Neural crest cell (in vitro differentiated cells): ENCODE measurements at places on chromosomes 7 and 10. TPM values are rescaled to one million over a fixed set of nuclear protein-coding genes. Genes with fewer than 3 reads are reported as not detected.

DNA sequence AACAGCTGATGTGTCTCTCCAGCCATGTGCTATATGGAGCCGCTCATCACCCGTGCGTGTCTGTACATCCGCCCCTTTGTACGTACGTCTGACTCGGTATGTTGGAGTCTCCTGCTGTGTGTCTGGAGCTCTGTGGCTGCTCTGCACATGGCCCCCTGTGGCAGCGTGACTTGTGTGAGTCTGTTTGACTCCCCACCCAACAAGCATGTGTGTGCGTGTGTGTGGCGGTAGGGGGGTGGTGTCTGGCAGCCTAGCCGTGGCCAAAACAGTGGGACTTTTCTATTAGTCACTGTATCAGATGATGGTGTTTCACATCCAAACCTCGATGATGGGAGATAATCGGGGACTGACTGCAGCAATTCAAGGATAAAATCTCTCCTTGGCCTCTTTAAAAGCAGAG is 94.1 kb downstream of the COL13A1 start:
- peaks cover 35% of the 10 kb centered on the region for H3K4me1 ChIP-seq
- no peak for DNase-seq
- H3K36me3 ChIP-seq: no peaks in the 10 kb centered on the region
- no peak overlapping the region for H3K4me3 ChIP-seq

The CNTNAP2 gene
- 9.3 and 12.9 TPM in 2 replicates for total RNA-seq

DNA sequence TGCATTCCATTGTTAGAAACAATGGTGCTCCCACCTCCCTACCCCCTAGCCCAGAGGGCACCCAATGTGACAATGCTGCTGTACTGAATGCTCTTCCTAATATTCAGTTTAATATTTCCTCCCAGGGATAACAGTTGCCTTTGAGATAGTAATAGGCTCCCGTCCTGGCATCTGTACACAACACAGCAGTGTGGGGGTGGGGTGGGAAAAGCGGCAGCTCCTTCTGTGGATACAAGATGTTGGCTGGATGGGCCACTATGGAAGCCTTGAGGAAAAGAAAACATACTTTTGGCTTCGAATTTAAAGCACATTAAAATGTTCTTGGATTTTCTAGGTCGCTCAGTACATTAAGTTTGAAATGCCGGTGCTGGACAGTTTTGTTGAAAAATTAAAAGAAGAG is 9.2 kb upstream of the ZNF22 start:
- no peak overlapping the region for H3K4me3 ChIP-seq
- H3K4me1 ChIP-seq: peaks cover 23% of the 10 kb centered on the region
- H3K36me3 ChIP-seq: peaks cover 3% of the 10 kb centered on the region
- no peak for DNase-seq
- H3K27ac ChIP-seq: no peak overlapping the region

- no peak for DNase-seq
- no peaks in the 10 kb centered on the region for H3K4me1 ChIP-seq
- no peak overlapping the region for H3K4me3 ChIP-seq
- no peak overlapping the region for H3K27ac ChIP-seq
Observed at GRCh38 chr7:46725136-46725535, 804.1 kb upstream of the IGFBP3 start.

The ITIH5 gene
- total RNA-seq: not detected in 2 replicates

DNA sequence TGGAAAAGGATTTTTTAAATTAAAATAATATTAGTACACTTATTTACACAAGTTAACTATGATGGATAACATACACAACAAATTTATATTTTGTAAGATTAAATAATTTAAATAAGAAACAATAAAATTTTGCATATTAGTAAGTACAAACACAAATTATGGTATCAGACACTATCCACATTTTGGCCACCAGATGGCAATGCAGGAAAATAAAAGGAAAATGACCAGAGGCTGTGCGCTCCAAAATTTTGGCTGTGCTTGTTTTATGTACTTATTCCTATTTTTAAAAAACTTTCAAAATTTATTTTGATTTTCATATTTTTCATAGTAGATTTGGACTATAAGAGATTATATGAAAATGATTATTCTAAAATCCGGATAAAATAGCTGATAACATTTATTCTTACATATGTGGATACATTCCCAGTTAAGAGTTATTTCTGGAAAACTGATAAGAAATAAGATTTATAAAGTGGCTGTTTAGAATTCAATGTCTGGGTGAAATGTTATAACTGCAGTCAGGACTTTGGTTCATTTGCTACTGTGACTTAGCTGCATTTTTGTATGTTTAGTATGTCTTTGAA is 274.7 kb upstream of the HGF start:
- H3K4me1 ChIP-seq: peaks cover 13% of the 10 kb centered on the region
- no peak overlapping the region for H3K27ac ChIP-seq
- DNase-seq: peak; percentile 35
- no peaks in the 10 kb centered on the region for H3K36me3 ChIP-seq

The CLCN1 gene
- total RNA-seq: 0.09 TPM in 1 of 2 replicates, not detected in the other

GRCh38 chr7:1367501-1368183 is 91.6 kb downstream of the MICALL2 start:
- no peaks in the 10 kb centered on the region for H3K4me1 ChIP-seq
- H3K4me3 ChIP-seq: no peak overlapping the region
- H3K36me3 ChIP-seq: no peaks in the 10 kb centered on the region
- no peak overlapping the region for H3K27ac ChIP-seq

DNA sequence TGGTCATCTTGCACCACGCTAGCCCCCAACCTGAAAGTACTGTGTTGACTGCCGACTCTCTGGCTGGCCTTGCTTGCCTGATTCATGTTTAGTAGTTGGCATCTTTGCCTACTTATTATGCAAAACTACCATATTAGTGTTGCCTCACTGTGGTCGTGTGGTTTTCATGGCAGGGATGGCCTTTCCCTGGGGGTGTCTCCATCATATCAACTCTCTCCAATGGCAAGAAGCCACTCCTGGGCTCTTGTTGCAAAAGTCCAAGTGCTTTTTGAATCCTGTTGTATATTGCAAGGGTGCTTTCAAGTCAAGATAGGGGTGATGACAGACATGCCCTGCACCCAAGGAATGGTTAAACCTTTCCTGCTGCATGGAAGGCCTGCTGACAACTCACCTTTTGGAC is 39.4 kb downstream of the ABLIM1 start:
- peaks cover 2% of the 10 kb centered on the region for H3K4me1 ChIP-seq
- no peak overlapping the region for H3K4me3 ChIP-seq
- H3K27ac ChIP-seq: no peak overlapping the region
- no peaks in the 10 kb centered on the region for H3K27me3 ChIP-seq
- DNase-seq: no peak
- no peaks in the 10 kb centered on the region for H3K36me3 ChIP-seq

The OR2A5 gene
- not detected in 2 replicates for total RNA-seq

The TMEM213 gene
- total RNA-seq: not detected in 2 replicates

- peak overlapping the region; percentile 89 for H3K27ac ChIP-seq
- H3K4me3 ChIP-seq: peak overlapping the region; percentile 55
- no peaks in the 10 kb centered on the region for H3K36me3 ChIP-seq
- no peaks in the 10 kb centered on the region for H3K27me3 ChIP-seq
- H3K4me1 ChIP-seq: peaks cover 67% of the 10 kb centered on the region
- DNase-seq: no peak
Observed at GRCh38 chr7:28984631-28985030, 26.5 kb upstream of the TRIL start.

The PPP1R9A gene
- total RNA-seq: 21.2 and 22.7 TPM in 2 replicates

- no peaks in the 10 kb centered on the region for H3K4me1 ChIP-seq
- DNase-seq: no peak
- no peaks in the 10 kb centered on the region for H3K27me3 ChIP-seq
- H3K36me3 ChIP-seq: peaks cover 10% of the 10 kb centered on the region
Observed at GRCh38 chr7:124532166-124532565, 233.4 kb downstream of the GPR37 start.

- H3K36me3 ChIP-seq: peaks cover 4% of the 10 kb centered on the region
- DNase-seq: no peak
- no peak overlapping the region for H3K27ac ChIP-seq
- H3K4me3 ChIP-seq: no peak overlapping the region
- H3K27me3 ChIP-seq: no peaks in the 10 kb centered on the region
Observed at GRCh38 chr7:22793593-22794462, 28.8 kb downstream of the TOMM7 start.

- no peak overlapping the region for H3K4me3 ChIP-seq
- no peaks in the 10 kb centered on the region for H3K27me3 ChIP-seq
Observed at GRCh38 chr7:75795831-75796285, 17.7 kb downstream of the CCL24 start.

The VSTM4 gene
- total RNA-seq: 2.2 and 2.3 TPM in 2 replicates

GRCh38 chr7:81333004-81333403 is 414.2 kb upstream of the SEMA3C start:
- no peak for DNase-seq
- no peaks in the 10 kb centered on the region for H3K4me1 ChIP-seq
- H3K27me3 ChIP-seq: no peaks in the 10 kb centered on the region

The CYP2C19 gene
- total RNA-seq: not detected in 2 replicates

DNA sequence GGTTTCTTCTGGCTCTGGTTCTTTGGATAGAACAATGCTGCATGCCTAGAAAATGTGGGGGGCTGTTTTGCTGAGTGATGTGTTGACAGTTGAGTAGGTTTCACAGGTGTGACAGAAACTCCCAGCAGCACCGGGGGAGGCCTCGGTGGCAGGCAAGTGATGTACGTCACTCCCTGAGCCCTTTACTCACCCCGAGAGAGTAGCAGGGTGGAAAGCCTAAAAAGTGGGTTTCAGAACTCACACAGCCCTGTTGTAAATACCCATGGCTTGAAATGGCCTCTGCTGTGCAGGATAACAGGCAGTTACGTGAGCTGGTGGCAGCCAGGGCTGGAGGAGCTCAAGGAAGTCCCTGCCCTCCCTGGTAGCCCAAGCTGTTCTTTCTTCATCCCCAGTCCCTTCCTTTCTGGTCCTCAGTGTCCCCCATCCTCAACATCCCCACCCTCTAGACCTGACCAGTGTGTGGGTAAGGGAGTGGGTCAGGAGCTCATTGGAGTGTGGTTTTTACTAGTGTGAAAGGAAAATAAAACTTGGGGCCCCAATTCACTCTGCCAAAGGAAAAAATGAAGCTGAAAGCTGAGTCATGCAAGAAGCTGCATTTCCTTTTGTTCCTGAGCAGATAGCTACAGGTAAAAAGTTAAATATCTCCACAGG is 258.1 kb downstream of the STK31 start:
- H3K4me1 ChIP-seq: peaks cover 16% of the 10 kb centered on the region
- H3K27ac ChIP-seq: no peak overlapping the region
- no peaks in the 10 kb centered on the region for H3K27me3 ChIP-seq

The GJD4 gene
- not detected in 2 replicates for total RNA-seq

GRCh38 chr10:100020142-100020885 is 10.6 kb upstream of the DNMBP start:
- H3K27ac ChIP-seq: no peak overlapping the region
- DNase-seq: no peak
- no peaks in the 10 kb centered on the region for H3K27me3 ChIP-seq
- peaks cover 11% of the 10 kb centered on the region for H3K4me1 ChIP-seq
- no peak overlapping the region for H3K4me3 ChIP-seq

DNA sequence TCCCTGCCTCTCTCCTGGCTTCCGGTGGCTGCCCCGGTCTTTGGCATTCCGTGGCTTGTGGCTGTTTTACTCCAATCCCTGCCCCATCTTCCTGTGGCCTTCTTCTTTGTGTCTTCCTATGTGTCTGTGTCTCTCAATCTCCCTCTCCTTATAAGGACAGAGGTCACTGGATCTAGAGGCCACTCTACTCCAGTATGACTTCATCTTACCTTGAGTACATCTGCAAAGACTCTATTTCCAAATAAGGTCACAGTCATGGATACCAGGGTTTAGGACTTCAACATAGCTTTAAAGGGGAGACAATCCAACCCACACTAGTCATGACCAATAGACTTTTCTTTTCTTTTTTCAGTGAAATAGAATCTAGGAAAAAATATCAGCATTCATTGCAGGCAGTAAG is 153.3 kb upstream of the INSYN2A start:
- peaks cover 2% of the 10 kb centered on the region for H3K36me3 ChIP-seq
- no peaks in the 10 kb centered on the region for H3K4me1 ChIP-seq
- no peak overlapping the region for H3K27ac ChIP-seq
- no peaks in the 10 kb centered on the region for H3K27me3 ChIP-seq
- DNase-seq: no peak

DNA sequence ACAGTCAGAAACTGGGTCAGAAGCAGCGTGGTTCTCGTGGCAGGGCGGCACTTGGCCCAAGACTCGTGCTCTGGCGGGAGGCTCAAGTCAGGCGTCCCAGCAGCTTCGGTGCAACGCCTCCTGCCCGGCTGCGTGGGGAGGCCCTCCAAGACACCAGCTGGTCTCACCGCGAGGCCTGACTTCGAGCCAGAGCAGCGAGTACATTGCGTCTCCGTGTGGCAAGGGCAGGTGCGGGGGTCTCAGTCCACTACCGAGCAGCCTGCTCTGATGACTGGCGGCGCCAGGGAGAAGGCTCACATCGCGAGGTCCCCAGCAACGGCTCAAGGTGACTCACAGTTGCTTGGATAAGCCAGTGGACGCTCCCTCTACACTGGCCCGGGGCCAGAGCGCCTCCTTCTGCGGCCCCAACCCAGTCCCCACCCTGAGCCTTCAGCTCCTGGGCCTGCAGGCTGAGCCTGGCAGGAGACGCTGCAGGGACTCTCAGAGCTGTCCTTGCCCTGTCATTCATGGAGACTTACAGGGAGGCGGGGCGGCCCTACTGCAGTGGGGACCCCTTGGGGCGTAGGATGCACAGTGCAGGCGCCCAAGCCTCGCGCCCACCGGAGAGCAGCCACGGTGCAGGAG is 41.9 kb upstream of the PRKAR1B start:
- no peaks in the 10 kb centered on the region for H3K27me3 ChIP-seq
- H3K4me1 ChIP-seq: no peaks in the 10 kb centered on the region
- no peak overlapping the region for H3K4me3 ChIP-seq
- no peak overlapping the region for H3K27ac ChIP-seq
- H3K36me3 ChIP-seq: peaks cover 21% of the 10 kb centered on the region

DNA sequence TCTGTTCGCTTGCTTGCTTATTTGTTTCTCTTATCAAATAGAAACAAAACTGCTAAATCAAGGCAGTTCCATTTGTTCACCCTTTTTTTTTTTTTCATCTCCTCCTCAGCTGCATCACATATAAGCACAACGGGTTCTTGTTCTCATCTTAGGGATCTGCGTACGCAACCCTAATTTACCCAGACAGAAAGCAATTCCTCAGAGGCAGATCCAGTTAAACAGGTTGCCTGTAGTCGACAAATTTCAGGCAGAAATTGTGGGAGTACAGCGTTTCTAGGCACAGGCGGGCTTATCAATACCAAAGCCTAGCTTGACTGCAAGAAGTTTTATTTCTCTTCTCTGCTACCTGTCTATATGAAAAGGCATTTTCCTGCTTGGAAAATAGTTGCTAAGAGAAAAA is 565.4 kb downstream of the NXPH1 start:
- no peak for DNase-seq
- H3K36me3 ChIP-seq: no peaks in the 10 kb centered on the region
- H3K4me1 ChIP-seq: no peaks in the 10 kb centered on the region
- no peaks in the 10 kb centered on the region for H3K27me3 ChIP-seq

The HK1 gene
- total RNA-seq: 88.8 and 93.2 TPM in 2 replicates

DNA sequence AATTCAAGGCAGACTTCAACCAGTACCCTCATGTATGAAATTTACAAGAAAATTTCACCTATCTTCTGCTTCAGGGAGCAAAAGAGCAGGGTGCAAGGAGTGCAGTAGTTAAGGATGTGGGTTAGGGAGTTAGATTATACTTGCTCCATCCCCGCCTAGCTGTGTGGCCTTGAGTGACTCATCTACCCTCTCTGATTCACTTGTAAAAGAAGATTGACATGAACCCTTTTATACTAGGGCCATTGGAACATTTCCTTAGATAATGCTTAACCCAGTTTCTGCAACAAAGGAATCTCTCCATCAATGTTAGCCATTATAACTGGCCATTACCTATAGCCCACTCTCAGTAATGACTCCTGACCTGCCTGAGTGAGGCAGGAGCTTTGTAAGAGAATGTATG is 10.2 kb upstream of the HSPA12A start:
- H3K27ac ChIP-seq: no peak overlapping the region
- no peaks in the 10 kb centered on the region for H3K36me3 ChIP-seq

GRCh38 chr7:46652317-46652716 is 731.2 kb upstream of the IGFBP3 start:
- no peaks in the 10 kb centered on the region for H3K27me3 ChIP-seq
- no peak overlapping the region for H3K4me3 ChIP-seq
- H3K36me3 ChIP-seq: peaks cover 6% of the 10 kb centered on the region
- no peaks in the 10 kb centered on the region for H3K4me1 ChIP-seq
- no peak for DNase-seq
